ENCODE measurements at places on chromosomes 16 and 17.
A peak's percentile ranks its signal among the peaks of the same experiment; 100 is the strongest.

GRCh38 chr16:46970089-46970488 is 3.4 kb downstream of the DNAJA2 start:
- DNase-seq: no peak

GRCh38 chr17:35117984-35118383 is 1.7 kb downstream of the RAD51D start:
- peak; percentile 78 for DNase-seq

DNA sequence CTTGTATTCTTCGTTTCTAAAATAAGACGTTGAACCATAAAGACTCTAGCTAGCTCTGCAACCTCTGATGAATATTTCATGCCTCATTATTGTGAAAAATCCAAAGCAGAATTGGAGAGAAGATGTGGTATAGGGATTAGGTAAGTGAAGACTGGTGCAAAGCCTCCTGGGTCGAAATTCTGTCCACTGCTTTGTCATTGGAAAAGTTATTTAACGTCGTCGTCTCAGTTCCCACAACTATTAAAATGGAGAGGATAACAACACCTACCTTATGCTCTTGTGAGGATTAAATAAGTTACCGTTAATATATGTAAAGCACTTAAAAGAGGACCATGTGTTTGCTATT is 1.4 kb upstream of the PRPSAP2 start:
- DNase-seq: peak; percentile 58

GRCh38 chr17:63497708-63498483 is 21.0 kb downstream of the ACE start:
- no peak for DNase-seq

DNA sequence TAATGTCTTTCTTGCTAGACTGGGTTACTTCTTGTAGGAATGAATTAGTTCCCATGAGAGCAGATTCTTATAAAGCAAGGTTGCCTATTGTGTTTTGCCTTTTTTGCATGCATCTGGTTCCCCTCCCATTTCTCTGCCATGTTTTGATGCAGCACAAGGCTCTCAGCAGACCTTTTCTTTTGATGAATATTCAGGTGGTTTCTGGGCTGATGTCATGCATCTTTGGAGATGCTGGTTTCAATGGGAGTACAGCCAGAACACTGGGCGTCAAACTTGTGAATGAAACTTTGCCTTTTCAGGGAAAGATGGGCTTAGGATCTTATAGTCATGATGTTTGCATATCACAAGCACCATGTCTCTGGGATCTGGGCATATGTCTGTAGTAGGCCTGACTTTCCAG is 111.7 kb upstream of the CCL2 start:
- DNase-seq: no peak

DNA sequence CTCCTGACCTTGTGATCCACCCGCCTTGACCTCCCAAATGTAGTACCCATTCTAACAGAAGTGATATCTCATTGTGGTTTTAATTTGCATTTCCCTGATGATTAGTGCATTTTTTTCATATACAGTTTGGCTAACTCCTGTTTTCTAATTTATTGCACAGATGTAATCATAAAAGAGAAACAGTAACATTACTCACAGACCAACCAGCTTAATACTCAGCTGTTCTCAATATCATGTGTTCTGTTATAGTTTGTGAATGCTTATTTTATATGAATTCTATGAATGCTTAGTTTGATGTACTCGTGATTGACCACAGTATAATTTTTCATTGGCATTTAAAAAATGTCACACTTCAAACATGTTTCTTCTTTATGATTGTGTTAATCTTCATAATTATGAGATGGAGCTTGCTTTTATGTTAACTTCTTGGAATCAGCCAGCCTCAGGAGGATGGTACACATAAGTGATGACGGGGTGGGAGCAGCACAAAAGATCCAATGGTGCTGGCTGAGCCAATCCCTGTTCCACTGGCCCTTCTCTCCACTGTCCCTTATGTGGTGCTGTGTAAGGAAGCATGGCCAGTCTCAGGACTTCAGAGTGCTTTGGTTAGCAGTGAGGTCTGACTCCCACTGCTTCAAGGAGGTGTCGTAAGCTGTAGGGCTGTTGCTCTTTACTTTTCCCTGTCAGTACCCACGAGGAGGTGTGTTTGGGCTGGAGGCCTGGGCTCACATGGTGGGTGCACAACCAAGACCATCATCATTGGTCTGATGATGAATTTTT is 191.0 kb downstream of the SPECC1 start:
- DNase-seq: no peak

DNA sequence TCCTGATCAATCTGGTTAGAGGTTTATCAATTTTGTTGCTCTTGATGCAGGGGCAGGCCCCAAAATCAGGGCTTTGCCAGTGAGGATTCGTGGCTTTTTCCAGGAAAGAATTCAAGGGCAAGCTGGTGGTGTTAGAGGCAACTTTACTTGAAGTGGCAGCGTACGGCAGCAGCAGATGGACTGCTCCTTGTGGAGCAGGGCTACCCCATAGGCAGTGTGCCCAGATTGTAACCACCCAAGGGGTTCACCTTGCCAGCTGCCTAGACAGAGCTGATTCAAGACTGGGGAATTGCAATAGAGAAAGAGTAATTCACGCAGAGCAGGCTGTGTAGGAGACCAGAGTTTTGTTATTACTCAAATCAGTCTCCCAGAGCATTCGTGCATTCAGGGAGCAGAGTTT is 16.7 kb downstream of the DRC7 start:
- DNase-seq: no peak

GRCh38 chr17:49522357-49522890 is 27.3 kb downstream of the NGFR start:
- DNase-seq: no peak

DNA sequence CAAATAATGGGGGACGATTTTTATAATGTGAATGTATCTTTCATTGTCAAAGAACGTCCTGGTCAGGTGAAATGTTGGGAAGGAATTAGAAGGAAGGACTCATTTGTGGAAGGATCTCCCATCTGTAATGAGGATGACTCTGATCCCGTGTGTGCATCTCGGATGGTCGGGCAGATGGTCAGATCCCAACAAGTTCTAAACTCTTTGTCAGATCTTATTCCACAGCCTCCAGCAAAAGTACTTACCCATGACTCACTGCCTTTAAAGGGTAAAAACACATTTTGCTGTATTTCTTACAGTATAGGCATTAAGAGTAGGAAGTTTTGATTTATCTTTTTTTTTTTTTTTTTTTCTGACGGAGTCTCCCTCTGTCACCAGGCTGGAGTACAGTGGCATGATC is 539 bp upstream of the KRTAP4-8 start:
- DNase-seq: no peak

- no peak for DNase-seq
These were observed 49.3 kb downstream of the SF3B3 start for GRCh38 chr16:70572926-70573270.

- DNase-seq: no peak
These were observed 7.9 kb upstream of the SCNN1G start for GRCh38 chr16:23174622-23175021.

GRCh38 chr16:88333848-88334777 is 48.6 kb upstream of the ZNF469 start:
- DNase-seq: no peak

DNA sequence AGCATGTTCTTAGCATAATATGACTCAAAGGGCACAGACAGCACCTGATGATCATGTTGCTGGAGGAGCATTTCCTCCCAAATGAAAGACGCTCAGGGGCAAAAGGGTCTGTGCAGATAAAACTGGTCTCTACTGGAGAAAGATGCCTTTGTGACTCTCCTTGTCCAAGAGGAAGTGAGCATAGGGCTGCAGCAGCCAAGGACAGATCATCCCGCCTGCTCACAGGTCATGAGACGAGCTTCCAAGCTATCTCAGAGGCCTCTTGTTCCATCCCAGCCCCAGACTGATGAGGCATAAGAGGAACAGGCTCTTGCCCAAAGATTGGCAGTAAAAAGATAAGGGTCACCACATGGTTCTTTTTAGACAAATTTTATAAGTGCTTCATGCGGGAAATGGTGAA is 141.8 kb downstream of the KATNIP start:
- no peak for DNase-seq

DNA sequence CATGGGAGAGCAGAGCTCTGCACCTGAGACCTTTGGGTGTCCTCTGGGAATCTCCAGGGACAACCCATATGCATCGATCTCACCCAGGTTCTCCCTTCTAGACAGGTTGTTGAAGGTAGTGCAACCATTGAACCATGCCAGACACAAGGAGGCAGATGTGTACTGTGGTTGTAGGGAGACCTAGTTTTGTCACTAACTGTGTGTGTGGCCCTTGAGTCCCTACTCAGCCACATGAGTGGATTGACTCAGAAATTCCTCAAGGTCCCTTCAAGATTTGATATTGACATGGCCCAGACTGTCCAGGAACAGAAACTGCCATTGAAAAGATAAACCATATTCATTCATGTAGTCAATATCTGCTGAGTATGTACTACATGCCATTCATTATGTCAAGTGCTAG is 396.4 kb upstream of the CCL2 start:
- no peak for DNase-seq

GRCh38 chr17:16091773-16092172 is 92.1 kb downstream of the TTC19 start:
- no peak for DNase-seq

DNA sequence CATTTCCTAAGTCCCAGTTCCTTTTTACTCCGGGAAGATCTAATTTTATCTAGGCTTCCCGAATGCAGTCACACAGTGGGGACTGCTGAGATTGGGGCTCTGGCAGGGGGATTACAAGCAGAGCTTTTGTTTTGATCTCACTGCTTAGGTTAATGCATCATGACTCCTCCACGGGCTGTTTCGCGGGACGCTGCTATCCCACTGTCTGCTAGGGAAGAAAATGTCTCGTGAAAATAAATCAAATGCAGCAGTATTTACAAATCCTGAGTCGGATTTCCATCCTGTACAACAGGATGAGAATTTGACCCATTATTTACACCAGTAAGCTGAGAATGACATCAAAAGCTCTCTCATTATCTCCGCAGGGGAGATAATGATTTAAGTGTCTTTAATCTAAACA is 83.8 kb downstream of the CDH11 start:
- DNase-seq: no peak

GRCh38 chr17:77909816-77910215 is 48.7 kb upstream of the TNRC6C start:
- DNase-seq: no peak

GRCh38 chr17:75485688-75486087 is 29.3 kb downstream of the TMEM94 start:
- no peak for DNase-seq

GRCh38 chr17:47275245-47275984 is 21.8 kb downstream of the ITGB3 start:
- DNase-seq: no peak

- no peak for DNase-seq
These were observed 4.6 kb upstream of the ZFHX3 start for GRCh38 chr16:73052576-73052975.

GRCh38 chr17:14864127-14864526 is 401.0 kb downstream of the PMP22 start:
- DNase-seq: no peak

DNA sequence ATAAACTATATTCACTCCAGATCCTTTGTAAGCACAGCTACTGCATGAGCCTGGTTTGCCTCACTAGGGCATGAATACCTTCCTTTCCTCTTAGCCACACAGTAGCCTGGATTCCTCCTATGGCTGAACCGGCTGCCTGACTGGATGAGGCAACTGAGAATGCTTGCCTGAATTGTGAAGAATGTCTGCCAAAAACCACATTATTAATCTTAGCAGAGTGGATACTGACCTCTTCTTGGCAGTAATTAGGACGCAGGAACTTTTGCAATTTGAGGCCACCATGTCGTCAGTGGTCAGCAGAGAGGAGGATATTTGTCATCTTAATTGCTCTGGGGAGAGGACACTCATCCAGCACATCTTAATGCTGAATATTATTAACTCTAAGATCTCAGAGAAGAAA is 651.8 kb upstream of the GOT2 start:
- DNase-seq: no peak

DNA sequence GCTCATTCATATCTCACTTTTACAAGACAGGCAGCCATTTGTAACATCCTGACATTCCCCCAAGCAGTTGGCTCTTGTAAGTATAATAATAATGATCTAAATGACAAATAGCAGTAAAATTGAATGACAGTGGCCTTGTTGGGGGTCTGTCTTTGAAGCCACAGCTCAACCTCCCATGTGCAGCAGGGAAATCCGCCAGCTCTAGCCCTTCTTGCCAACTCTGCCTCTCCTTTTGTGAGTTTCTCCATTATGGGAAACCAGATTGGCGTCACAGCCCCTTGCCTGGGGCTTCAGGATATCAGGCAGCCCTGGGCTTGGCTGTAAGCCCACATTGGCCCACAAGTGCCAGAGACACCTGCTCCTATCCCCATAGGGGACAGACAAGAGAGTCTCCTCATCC is 70.4 kb upstream of the CACNG5 start:
- no peak for DNase-seq

DNA sequence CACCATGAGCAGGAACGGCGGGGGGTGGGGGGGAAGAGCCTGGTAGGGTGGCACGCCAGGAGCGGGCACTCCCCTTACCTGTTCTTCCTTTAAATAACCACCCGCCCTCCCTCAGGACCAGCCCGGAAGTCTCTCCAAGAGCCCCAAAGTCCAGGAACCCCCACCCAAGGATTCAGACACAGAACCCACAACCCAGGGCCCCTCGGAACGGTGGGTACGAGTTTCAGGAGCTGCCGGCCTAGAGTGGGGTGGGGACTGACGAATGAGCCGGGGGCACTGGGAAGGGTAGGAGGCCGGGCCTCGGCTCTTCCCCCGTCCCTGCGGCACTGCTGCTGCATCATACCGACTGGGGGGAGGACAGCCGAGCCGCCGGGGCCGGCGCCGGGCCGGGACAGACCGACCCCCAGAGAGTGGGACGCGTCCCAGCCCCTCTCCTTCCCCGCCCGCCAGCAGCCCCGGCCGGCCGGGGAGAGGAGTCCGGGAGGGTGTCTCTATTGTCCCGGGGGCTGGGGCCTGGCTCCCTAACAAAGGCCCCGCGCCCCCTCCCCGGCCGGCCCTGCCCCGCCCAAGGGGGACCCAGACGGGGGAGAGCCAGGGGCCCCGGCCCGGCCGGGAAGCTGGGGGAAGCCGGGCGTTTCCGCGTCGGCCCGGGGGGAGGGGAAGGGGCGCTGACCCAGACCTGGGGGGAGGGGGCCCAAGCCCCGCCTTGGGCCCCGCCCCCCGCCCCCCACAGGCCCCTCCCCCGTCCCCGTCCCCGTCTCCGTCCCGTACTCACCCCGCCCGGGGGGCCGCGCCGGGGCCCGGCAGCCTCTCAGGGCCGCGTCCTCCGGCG is 747 bp downstream of the ATXN7L3 start:
- peak; percentile 88 for DNase-seq

GRCh38 chr16:85798901-85799496 is 345 bp downstream of the EMC8 start:
- DNase-seq: peak; percentile 82

DNA sequence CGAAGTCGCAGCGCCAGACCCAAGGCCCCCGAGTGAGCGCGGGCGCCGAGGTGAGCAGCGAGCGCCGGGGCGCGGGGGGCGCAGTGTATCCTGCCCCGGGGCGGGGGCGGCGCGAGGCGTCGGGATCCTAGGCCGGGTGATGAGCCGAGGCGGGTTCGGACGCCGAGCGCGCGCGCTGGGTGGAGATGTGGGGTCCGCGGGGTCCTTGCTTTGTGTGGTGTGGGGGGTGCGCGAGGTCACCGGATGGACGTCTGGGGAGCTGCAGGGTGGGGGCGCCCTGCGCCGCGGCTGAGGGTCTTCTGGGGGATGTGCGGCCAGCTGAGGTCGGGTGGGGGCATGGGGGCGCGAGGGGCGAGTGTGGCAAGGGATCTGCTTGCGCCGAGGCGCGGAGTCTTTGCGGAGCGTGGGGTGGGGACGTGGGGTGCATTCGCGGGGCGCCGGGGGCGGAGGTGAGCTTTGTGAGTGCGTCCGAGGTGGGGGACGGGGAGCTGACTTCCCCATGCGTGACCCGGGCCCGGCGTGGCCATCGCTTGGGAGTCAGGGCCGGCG is 560 bp downstream of the RAI1 start:
- peak; percentile 80 for DNase-seq

- no peak for DNase-seq
These were observed 47.4 kb upstream of the ATF7IP2 start for GRCh38 chr16:10338426-10338825.
